ENCODE measurements at places on chromosomes 5 and 9.
A peak's percentile ranks its signal among the peaks of the same experiment; 100 is the strongest.

DNA sequence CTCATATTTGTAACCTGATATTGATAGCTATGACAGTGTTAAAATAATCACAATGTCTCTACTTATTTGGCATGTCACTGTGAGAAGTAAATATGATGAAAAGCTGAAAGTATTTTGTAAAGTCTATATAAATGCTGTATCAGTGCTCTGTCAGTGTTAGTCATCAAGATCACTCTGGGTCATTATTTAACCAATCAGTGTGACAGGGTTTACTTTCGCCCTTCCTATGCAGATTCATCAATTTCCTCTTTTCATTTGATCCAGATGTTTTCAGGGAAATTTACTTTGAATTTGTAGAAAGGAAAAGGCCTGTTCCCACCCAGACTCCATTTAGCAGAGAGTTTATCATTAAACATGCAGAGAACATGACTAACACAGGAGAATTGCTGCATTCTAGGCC lies 9.9 kb upstream of the PCSK5 start:
- no peak for DNase-seq

- no peak for DNase-seq
Observed at GRCh38 chr5:72071906-72072305, 35.4 kb upstream of the MAP1B start.

GRCh38 chr5:109309326-109310063 lies 100.3 kb downstream of the PJA2 start:
- DNase-seq: peak; percentile 41

DNA sequence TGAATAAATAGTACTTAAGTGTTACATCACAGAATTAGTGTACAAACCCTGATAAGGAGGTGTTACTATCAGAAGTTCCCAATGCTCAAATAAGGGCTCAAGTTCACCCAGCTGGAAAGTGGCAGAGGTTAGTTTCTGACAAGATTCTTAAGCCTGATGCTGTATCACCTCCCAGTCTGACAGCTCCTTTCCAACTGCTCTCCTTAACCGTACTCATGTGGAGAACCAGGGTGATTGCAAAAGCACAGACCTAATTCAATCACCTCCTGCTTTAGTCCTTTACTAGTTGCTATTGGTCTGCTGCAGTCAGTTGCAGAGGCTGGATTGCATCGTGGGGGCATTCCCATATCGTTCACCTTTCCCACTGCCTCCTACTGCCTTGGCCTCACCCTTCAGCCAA lies 100.4 kb upstream of the ZNF618 start:
- no peak for DNase-seq

- DNase-seq: no peak
Observed at GRCh38 chr5:131384616-131385214, 120.9 kb downstream of the CDC42SE2 start.

- DNase-seq: no peak
Observed at GRCh38 chr9:123926941-123927340, 3.0 kb downstream of the DENND1A start.

- DNase-seq: no peak
Observed at GRCh38 chr9:9970514-9970913, 642.3 kb downstream of the PTPRD start.

DNA sequence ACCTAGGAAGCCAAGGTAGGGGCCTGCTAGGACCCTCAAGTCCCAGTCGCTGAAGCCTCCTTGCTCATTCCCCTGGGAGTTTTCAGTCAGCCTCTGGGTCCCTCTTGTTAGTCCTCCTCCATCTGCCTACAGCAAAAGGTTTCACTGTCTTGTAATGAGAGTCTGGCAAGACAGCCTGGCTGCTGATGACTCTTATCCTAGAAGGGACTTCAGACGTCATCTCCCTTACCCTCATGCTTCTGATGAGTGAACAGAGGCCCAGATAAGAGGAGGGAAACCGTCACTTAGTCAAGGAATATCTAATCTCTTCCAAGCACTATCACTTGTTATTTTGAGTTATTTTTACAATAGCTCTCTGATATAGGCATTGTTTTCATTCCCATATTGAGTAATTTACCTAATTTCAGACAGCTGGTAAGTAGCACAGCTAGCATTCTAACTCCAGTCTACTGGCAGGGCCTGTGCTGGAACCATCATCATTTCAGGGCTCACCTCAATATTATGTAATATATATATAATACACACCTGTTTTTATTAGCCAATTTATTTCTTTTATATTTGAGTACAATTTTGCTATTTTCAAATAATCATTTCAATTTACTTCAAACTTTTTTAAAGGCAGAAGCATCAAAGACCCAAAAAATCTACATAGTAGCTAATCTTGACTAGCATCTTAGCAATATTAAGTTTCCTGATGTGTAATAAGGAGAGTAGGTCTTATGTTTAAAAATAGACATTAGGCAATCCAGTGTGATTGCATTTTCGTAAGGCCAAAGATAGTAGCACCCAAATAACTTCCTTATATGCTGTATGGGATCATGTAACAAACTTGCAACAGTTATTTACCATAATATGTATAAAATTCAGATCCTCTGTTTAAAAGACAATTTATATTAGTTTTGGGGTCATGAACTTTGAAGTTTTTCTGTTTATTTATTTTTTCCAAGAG lies 7.9 kb downstream of the CMYA5 start:
- no peak for DNase-seq

- peak; percentile 27 for DNase-seq
Observed at GRCh38 chr5:50711280-50711679, 44.8 kb downstream of the PARP8 start.

DNA sequence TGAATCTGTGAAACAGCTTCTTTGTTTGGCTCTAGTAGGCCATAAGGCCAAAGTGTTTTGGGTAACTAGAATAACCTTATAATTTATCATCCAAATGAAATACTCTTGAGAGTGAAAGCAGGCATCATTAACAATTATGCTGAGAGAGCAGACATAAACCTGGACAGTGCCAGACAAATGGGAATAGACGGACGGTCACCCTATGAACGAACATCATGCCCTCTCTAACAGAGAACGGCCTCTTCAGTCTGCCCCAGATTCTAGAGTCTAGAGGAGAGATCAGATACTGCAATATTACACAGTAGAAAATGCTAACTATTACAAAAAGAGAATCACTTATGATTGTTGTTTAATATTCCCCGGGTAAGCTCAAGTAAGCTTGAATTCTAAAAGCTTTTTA lies 68.5 kb downstream of the APBA1 start:
- DNase-seq: no peak

DNA sequence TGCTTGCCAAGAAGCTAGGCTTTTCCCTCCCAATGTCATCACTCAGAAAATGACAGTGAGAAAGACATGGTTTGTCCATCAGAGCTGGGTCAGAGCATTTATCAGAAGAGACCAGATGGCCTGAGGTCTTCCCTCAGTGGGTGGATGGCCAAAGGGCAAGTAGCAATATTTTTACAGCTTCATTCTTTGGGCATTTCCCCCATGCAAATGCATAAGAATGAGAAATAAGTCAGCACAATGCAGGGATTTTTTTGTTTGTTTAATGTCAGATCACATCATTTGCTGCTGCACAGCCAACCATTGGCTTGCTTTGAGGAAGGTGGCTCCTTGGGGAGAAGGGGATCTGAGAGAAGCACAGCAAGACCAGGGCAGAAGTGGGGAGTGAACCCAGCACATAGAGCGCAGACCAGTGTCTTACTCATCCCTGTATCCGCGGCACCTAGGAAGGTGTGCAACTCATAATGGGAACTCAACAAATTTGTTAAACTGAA lies 209.6 kb downstream of the SEMA6A start:
- no peak for DNase-seq

DNA sequence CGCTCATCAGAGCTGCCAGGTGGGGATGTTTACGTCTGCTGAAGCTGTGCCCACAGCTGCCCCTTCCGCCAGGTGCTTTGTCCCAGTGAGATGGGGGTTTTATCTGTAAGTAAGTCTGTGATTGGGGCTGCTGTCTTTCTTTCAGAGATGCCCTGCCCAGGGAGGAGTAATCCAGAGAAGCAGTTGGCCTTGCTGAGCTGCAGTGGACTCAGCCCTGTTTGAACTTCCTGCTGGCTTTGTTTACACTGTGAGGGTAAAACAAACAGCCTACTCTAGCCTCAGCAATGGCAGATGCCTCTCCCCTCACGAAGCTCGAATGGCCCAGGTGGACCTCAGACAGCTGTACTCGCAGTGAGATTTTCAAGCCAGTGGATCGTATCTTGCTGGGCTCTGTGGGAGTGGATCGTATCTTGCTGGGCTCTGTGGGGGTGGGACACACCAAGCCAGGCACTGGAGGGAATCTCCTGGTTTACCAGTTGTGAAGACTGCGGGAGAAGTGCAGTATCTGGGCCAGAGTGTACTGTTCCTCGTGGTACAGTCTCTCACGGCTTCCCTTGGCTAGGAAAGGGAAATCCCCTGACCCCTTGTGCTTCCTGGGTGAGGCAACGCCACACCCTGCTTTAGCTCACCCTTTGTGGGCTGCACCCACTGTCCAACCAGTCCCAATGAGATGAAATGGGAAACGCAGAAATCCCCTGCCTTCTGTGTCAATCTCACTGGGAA lies 530.1 kb upstream of the DMAC1 start:
- DNase-seq: no peak

- DNase-seq: no peak
Observed at GRCh38 chr9:127004946-127005769, 90.6 kb downstream of the RALGPS1 start.

DNA sequence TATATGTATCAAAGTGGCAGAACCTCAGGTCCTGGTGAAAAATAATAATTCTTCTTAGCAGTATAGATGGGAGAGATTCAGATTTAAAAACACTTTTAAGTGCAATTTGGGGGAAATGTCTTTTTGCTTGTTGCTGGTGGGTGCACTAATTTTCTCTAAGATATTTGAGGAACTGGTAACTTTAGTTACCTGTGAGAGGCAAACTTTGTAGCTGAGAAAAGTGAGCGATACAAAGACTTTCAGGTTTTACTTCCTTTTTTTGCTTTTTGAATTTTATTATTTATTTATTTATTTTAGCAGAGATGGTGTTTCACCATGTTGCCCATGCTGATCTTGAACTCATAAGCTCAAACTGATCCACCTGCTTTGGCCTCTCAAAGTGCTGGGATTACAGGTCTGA lies 303.1 kb upstream of the PTGER4 start:
- no peak for DNase-seq

DNA sequence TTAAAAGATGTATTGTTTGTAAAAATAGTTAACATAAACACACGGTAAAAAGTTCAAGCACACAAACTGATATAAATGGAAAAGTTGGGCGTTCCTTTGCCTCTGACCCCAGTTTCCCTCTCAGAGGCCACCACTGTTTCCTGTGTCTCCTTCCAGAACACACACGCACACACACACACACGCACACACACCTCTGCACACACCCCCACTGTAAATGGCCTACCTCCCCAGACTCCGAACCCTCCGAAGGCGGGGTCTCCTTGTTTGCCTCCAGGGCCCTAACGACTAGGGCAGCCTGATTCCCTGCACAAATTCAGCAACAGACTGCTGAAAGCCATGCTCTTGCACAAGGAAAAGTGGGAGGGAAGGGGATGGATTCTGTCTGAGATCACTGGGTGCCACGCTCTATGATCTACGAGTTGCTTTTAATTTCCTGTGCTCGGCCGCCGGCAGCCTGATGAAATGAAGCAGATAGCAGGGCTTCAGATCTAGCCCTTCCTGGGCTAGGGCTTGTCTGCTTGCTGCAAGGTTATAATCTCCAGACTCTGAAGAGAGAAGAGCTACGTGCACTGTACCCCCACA lies 184.0 kb upstream of the IL12B start:
- no peak for DNase-seq

GRCh38 chr9:116815835-116816234 lies 128.7 kb downstream of the TRIM32 start:
- DNase-seq: no peak

DNA sequence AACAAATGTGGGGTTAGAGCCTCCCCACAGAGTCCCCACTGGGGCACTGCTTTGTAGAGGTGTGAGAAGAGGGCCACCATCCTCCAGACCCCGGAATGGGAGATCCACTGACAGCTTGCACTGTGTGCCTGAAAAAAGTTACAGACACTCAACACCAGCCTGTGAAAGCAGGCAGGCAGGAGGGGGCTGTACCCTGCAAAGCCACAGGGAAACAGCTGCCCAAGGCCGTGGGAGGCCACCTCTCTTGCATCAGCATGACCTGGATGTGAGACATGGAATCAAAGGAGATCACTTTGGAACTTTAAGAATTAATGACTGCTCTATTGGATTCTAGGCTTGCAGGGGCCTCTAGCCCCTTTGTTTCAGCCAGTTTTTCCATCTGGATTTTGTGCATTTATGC lies 782.3 kb downstream of the BRINP1 start:
- DNase-seq: no peak

- peak; percentile 70 for DNase-seq
Observed at GRCh38 chr5:79857714-79858409, 133.2 kb downstream of the MTX3 start.

DNA sequence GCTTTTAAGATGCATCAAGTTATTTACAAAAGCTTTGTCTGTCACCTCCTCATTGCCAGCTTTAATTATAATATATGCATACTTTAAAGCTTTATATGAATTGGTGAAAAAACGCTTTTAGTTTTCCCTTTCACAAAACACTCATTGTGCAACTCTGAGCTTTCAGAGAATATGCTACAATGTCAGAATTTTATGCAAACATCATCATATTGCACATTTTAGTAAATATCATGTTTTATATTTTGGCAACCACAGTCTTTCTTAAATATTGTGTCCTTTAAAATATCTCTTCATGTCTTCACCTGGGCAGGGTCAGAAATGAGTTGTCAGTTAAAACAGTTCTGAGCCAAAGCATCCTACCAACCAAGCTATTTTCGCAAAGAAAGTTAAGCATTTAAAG lies 601.1 kb upstream of the RORB start:
- DNase-seq: no peak

Data from right hindlimb (tissue), 1 donor.